ENCODE measurements at places on chromosomes 2 and 18. TPM values are rescaled to one million over a fixed set of nuclear protein-coding genes. Genes with fewer than 3 reads are reported as not detected.
A peak's percentile ranks its signal among the peaks of the same experiment; 100 is the strongest.

Gene STK17B
- 6.0 TPM for total RNA-seq

GRCh38 chr18:57744211-57744694, 58.9 kb downstream of the ATP8B1 start:
- no peak for DNase-seq

GRCh38 chr18:400456-400855, 100.0 kb downstream of the COLEC12 start:
- no peak for DNase-seq

GRCh38 chr2:159904127-159904958, 106.3 kb upstream of the CD302 start:
- no peak for DNase-seq

- DNase-seq, result no peak
Observed at GRCh38 chr2:176380341-176380740, 111.1 kb downstream of the MTX2 start.

Gene FKBP7
- 24.6 TPM for total RNA-seq

Gene FBXO15
- 2.0 TPM for total RNA-seq

- DNase-seq, result peak; percentile 26
Observed at GRCh38 chr2:101858246-101858645, 133.5 kb upstream of the IL1R2 start.

- no peak for DNase-seq
Observed at GRCh38 chr18:58227361-58227930, 183.4 kb downstream of the NEDD4L start.

GRCh38 chr2:238791354-238791753, 56.5 kb upstream of the TWIST2 start:
- DNase-seq, result no peak

Gene STAT4
- 1.1 TPM for total RNA-seq

DNA sequence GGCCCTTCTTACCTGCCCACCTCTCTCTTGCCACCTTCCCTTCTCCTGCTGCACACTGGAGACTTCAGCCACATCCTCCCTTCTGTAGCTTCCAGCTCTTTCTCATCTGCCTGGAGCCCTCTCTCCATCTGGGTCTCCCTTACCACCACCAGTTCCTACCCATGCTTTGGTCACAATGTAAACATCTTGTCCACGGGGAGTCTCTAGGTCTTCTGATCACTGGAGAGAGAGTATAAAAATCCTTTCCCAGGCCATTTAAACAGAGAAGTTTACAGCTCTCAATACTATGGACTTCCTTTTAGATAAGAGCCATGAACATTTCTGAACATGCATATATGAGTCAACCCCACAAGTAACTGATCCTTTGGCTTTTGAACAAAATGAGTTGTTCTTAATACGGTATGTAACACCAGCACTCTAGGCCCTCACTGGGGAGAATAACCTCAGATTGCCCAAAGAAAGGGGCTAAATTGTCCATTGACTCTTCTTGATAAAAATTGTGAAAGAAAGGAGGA, 5.8 kb downstream of the ARHGAP25 start:
- no peak for DNase-seq

DNA sequence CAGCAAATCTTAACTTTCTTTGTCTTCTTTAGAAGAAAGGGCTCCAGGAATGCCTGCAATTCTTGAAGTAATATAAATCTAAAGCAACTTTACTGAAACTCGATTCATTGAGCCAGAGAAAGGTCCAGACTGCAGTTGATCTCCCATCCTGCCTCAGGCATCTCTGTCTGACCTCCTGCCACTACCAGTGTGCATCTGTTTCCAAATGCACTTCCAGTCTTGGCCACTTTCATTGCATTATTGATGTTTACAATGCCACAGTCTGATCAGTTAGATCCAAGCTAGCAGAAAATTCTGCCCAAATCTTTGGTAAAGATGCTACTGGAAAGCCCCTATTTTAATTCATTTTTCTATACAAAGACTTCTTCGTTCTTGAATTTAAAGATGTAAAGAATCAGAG, 158.0 kb downstream of the RAPGEF4 start:
- no peak for DNase-seq

DNA sequence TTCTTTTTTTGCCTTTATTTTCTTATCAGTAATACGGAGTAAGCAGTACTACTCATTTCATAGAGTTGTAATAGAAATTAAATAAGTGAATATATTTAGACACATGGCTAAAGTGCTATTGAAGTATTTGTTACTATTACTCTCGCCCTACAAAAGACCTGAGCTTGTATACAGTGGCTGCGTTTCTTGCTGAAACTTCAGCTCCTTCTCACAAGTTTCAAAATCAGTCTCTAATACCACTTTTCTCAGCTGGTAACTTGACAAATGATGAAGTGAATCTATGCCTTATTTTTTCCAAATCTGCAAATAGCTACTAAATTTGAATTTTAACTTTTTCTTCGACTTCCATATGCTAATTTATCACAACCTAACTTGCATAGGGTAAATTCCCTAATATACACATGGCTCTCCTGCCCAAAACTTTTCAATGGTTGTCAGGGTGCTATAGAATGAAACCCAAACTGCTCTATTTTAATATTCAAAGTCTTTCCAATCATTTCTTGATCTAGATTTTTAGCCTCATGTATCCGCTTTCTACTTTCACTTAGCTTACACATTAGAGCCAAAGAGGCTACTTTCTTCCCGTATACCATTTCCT, 347.8 kb upstream of the GULP1 start:
- DNase-seq, result no peak

DNA sequence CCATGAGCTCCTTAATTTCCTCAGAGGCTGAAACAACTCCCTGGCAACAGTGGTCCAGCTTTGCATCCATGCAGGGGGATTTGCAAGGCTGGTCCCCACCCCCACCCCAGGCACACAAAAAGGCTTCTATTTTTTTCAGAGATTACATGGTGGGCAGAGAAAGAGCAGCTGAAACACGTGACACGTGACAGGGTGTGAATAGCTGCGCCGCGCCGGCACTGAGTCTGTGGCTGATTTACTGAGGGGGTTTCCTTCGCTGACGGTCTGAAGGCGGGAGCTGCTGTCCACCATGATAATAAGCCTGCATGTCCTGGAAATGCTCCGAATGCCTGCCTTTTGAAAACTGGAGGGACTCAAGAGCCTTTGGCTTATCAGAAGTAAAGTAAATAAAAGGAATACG, 50.7 kb upstream of the APCDD1 start:
- no peak for DNase-seq

Gene NOSTRIN
- total RNA-seq, result 0.89 TPM

DNA sequence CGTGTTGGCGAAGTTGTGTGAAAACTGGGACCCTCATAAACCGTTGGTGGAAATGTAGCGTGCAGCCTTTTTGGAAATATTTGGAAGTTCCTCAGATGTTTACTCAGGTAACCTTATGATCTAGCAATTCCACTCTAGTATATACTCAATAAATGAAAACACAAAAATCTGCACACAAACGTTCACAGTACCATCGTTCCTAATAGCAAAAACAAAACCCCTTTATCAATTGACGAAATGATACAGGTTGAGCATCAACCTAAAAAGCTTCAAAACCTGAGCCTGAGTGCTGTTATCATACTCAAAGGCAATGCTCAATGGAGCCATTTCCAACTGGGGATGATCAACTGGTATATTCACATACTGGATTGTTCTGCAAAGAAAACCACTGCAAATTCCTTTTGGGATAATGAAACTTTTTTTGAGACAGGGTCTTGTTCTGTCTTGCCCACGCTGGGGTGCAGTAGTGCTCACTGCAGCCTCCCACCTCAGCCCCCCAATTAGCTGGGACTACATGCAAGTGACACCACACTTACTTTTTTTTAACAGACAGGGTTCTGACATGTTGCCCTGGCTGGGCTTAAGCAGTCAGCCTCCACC, 777 bp upstream of the C18orf32 start:
- DNase-seq, result no peak

DNA sequence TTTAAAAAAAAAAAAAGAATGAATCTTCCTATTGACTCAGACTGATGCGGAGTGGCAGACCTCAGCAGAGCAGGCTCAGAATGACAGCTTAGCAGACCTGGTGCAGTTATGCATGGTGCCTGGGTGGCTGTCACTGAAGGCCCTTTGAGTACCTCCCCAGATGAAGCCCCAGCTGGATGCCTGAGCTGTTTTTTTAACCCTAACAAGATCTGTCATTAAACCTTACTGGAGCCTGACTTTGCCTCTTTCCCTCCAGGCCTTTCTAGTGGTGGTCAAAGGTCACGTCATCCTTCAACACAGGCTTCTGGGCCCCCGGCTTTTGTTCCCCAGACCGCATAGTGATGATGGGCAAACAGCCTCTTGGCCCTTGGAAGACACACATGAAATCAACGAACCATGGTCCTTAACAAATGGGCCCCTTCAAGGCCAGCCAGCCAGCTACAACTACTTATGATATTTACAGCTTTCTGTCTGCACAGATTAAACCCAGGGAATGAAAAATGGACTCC, 138.3 kb upstream of the CYP1B1 start:
- DNase-seq, result no peak

DNA sequence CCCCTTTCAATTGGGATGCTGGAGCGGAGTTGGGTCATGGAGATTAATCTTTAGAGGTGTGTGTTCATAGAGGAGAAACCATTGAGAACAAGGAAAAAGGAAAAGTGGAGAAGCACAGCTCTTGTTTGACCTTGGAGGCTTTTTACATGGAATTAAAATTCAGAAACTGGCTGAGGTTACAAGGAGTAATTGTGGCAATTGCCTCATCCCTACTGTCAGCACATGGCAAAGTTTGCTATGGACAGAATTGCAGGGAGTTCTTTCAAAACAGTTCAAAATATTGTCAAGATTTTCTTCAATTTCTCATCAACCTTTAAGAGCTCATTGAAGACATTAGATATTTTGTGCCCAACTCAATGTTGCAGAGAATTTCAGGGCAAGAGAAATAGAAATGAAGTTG, 232.7 kb downstream of the SLC8A1 start:
- DNase-seq, result no peak

DNA sequence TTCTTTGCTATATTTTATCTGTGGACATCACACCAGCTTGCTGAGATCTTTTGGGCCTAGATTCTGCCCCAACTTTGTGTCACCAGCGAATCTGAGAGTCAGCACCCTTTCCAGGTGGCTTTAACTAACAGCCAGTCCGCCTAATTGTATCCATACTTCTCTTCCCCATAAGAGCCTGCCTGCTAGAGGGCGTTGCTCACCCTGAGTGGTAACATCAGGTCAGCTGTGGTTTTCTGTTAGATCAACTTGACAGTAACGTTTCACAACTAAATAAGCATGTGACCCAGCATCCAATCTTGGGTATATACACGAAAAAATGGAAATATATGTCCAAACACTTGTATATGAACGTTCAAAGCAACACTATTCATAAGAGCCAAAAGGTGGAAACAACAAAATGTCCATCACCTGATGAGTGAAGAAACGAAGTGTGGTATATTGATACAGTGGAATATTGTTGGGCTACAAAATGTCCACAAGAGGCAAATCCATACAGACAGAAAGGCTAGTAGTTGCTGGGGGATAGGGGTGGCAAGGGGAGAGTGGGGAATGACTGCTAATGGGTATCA, 24.9 kb downstream of the EFHD1 start:
- no peak for DNase-seq

GRCh38 chr18:5466256-5466655, 77.5 kb downstream of the EPB41L3 start:
- no peak for DNase-seq

Gene PARD3B
- 6.6 TPM for total RNA-seq

Gene OTX1
- total RNA-seq, result not detected

DNA sequence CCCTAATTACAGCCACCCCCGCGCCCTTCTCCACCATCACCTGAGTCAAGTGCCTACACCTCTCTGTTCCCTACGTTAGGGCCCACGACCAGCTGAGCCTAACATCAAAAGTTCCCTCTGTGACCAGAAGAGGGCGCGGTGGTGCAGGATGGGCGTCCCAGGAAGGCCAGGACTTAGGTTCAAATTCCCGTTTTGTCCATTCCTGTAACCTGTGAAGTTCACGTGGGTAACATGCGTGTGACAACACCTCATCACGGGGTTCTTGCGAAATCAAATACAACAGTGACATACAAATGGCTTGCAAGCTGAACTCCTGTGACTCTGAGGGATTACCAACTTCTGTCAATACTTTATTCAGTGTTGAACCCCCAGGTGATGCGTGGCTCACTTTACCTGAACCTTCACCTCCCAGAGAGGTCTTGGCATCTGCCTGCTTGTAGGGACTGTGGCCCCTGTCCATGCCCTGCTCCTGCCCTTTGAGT, 207.9 kb downstream of the ARL4C start:
- DNase-seq, result no peak

- DNase-seq, result no peak
Observed at GRCh38 chr2:16509042-16509441, 156.6 kb downstream of the CYRIA start.

- DNase-seq, result no peak
Observed at GRCh38 chr2:150142561-150142960, 344.9 kb downstream of the RND3 start.

DNA sequence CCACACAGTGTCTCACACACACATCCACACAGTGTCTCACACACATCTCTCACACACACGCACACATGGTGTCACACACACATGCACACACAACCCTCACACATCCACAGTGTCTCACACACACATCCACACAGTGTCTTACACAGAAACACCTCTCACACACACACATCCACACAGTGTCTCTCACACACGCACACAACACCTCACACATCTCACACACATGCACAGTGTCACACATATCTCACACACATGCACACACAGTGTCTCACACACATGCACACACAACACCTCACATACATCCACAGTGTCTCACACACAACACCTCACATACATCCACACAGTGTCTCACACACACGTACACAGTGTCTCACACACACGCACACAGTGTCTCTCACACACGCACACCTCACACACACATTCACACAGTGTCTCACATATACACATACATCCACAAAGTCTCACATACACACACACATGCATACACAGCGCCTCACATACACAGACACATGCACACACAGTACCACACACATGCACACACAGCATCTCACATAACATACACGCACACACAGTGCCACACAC, 473.9 kb upstream of the HS6ST1 start:
- no peak for DNase-seq

Gene GALNT13
- total RNA-seq, result 0.75 TPM

Gene R3HDM1
- total RNA-seq, result 12.7 TPM

DNA sequence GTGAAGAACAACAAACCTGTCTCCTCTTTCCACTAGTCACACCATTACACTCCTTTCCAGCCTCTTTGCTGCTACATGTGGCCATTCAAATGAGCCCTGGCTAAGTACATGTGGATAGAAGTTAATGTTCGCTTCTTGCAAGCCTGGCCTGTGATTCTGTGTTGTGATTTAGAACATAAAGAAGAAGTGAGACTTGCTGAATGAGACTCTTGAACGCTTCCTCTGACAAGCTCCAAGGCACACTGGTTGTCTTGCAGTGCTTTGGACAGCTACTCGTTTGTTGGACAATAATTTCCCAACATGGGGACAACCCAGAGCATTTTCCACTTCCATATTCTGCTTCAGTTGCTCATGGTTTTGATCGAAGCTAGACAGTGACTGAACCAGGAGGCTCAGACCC, 57.3 kb downstream of the CCDC74A start:
- no peak for DNase-seq

GRCh38 chr2:188601391-188601790, 309.7 kb downstream of the GULP1 start:
- DNase-seq, result no peak

Gene RABL2A
- total RNA-seq, result 9.6 TPM
